Stimulated activated CD4-positive, alpha-beta T cell treated with anti-CD3 and anti-CD28 coated beads, Interleukin-1b, Interleukin-23, amount 100 ng/mL, for 1 hour (primary cell): ENCODE measurements at places on chromosomes 6 and 20.

GRCh38 chr6:91786474-91787184, 1199.8 kb upstream of the MAP3K7 start:
- DNase-seq: no peak

DNA sequence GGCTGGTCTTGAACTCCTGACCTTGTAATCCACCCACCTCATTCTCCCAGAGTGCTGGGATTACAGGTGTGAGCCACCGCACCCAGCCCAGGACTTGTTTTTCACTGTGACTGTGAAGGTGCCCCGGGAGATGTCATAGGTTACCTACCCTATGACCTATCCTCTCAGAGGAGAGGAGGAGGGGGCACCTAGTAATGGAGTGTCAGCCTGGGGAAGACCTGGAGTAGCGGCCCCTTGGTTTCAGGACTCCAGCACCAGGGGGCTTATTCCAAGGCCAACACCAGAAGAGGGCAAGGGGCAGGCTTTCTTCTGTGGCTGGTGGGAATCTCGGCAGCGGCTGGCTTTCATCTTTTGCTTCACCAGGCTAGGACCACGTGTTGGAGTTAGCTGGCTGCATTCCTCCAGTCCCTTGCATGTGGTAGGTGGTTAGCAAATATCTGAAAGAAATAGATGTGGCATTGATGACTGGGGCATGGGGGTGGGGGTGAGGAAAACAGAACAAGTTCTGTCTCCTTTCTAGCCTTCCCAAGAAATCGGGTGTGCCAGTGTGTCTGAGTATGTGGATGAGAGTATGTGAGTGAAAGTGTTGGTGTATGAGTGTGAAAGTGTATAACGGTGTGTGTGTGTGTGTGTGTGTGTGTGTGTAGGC, 7.9 kb upstream of the ITPR3 start:
- DNase-seq: no peak

DNA sequence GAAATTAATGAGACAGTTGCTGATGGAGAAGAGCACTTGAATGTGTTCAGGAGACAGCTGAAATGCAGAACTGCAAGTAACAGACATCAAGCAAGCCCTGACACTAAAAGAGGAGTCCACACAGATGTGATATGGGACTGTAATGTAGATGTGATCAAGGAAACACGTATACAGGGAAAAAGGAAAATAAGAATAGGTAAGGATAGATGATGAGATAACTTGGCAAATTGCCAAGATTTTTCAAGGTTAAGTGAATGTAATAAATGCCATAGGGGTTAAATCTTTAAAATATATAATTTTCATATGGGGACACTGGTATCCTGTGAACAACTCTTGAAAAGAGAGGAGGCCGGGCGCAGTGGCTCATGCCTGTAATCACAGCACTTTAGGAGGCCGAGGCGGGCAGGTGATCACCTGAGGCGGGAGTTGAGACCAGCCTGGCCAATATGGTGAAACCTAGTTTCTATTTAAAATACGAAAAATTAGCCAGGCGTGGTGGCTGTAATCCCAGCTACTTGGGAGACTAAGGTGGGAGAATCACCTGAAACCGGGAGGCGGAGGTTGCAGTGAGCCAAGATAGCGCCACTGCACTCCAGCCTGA, 7.2 kb upstream of the SNX14 start:
- no peak for DNase-seq

GRCh38 chr6:115360602-115361325, 699.9 kb downstream of the FRK start:
- no peak for DNase-seq

DNA sequence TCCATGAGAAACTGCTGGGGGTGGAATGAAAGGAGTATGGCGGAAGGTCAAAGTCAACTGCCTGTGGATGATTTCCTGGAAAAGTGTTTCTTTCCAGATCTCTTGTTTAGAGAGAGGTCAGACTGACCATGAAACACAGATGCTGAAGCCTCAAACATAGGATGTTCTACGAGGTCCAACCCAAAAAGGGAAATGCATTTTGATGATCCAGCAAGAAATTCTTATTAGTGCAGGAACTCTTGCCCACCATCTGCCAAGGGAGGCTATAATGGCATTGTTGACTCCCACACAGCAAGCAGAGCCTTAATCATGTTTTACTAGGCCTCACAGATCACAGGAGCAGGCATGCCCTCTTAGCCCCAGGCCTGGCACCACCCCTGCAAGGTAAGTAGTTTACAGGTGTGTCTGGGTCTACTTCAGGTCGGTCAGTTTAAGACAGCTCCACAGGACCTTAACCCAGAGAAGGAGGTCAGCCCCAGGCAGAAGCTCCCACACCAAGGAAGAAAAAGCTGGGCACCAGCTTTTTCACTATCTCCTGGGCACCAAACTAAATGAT, 67.6 kb upstream of the CNKSR3 start:
- DNase-seq: no peak

- DNase-seq: no peak
These were observed 219.0 kb downstream of the THBS2 start for GRCh38 chr6:169034516-169035167.

GRCh38 chr20:63442100-63442493, 30.4 kb downstream of the KCNQ2 start:
- DNase-seq: peak; percentile 7

GRCh38 chr20:49990271-49990720, 7.5 kb downstream of the SNAI1 start:
- no peak for DNase-seq

- no peak for DNase-seq
These were observed 52.0 kb upstream of the POLR1H start for GRCh38 chr6:30009113-30009512.

DNA sequence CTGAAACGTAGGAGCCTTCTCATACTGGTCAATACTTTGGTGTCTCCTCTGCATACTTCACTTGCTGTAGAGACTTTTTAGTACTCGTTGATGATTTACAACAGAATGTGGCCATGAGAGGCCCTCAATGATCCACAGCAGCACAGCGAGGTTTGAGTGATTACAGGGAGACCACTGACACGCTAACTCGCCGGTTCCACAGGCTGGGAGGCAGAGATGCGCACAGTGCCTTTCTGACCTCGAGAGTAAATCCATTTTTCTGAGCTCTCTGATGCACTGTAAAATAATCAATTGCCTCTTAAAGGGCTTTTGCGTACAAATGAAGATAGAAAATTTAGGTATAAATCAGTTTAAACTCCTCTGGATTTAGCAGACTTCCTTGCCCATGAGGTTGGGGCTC, 56.2 kb upstream of the TBC1D7 start:
- DNase-seq: no peak

DNA sequence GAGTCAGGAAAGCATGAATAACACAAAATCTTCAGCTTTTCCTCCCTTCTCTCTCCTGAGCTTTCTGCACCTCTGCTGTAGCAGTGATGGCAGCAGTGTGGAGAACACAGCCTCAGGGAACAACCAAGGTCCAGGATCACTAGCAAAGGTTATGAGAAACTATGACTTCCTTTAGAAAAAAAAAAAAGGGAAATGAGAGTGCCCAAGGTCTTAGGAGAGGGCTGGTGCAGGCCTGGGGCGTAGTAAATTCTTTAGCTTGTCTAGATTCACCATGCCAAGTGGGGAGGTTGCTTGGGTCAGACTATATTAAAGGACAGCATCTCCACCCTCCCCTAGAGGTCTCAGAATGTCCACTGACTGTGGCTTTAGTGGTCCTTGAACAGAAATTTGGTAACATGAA, 40.4 kb upstream of the POLR1H start:
- DNase-seq: no peak

GRCh38 chr6:4250645-4251044, 115.3 kb upstream of the ECI2 start:
- DNase-seq: no peak

- DNase-seq: no peak
These were observed 493 bp downstream of the CRYBG1 start for GRCh38 chr6:106360989-106361430.

DNA sequence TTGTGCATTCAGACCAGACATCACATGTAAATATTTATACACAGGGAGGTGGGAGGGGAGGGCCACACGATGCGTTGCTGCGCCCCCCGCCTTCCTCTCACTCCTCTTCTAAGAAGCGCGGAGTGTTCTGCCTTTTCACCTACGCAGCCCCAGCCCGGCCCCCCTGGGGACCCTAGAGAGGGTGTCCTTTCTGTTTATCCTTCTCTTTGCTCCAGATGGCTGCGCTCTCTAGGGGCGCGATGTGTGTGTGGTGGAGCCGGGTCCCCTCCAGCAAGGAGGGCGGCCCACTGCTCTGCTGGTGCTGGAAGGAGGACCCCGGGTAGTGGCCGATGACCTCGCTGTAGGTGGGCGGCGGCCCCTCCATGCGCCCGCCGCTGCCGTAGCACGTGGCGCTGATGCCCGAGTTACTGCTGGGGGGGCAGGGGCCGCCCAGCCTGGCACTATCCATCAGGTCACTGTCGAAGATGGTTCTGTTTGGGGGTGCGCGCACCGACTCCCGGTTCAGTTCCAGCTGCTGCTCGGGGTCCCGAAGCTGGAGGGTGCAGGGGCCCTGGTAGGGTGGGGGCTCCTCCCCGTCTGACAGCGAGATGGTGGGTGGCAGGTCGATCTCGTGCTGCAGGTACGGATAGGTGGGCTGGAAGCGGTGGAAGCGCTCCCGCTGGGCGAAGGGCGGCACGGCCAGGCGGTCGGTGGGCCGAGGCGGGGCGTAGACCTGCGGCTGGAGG, 31.8 kb upstream of the ZBP1 start:
- no peak for DNase-seq

DNA sequence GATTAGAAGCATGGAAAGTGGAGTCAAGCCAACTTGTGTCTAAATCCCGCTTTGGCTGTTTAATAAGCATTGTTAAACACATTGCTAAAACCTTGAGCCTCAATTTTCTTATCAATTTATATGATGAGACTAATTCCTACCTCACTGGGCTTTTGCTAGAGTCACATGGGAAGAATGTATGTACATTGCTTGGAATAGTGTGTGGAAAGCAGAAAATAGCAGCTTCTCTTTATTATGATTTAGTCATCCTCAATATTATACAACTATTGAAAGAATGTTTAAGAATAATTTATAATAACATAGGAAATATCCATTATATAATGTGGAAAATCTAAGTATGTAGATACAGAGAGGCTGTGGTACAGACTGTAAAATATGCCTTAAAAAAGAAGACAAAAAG, 313.0 kb upstream of the CDYL start:
- no peak for DNase-seq

DNA sequence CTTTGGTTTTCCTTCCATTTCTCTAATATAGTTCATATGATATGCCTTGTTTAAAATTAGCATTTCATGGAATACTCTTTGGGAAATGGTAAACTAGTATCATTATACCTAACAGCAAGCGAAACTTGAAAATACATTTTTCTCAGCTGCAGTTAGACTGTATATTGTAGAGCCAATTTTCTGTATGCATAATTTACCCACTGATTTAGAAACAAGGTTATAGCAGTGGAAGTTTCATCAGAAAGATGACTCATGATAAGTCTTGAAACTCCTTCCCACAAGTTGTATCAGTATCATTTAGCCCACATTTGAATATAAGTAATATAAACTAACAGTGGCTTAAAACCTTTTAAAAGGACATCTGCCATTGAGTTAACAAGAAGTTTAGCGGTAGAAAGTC, 164.8 kb upstream of the BMP5 start:
- no peak for DNase-seq

GRCh38 chr6:33414592-33415271, 3.2 kb downstream of the CUTA start:
- DNase-seq: no peak

DNA sequence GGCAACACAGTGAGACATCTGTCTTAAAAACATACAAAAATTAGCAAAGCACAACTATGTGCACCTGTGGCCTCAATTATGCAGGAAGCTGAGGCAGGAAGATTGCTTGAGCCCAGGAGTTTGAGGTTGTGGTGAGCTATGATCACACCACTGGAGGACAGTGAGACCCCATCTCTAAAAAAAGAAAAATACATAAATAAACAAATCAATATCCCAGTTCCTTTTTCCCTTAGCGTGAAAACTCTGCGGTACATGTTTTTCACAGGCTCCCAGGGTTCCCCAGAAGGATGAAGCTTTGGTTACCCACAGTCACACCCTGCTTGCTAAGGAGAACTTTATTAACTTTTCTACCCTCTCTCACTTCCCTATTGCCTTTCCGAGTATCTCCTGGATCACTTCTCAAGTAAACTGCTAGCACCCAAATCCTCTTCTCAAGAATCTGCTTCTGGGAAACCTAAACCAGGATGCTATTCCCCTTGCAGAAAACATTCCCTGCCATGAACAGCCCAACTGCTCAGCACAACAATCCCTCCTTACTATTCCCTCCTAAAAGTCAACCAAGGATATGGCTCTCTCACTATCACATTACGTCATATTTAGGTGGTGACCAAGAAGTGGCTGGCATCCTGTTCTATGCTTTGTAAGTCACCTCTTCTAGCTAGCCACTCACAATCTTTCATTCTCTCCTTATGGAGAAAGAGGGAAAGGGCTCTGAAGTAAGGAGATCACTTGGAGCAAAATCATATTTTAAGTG, 122.4 kb downstream of the IPCEF1 start:
- DNase-seq: no peak

GRCh38 chr6:36336208-36336710, 429 bp downstream of the BNIP5 start:
- no peak for DNase-seq

GRCh38 chr6:7101290-7101689, 6.5 kb upstream of the RREB1 start:
- no peak for DNase-seq

DNA sequence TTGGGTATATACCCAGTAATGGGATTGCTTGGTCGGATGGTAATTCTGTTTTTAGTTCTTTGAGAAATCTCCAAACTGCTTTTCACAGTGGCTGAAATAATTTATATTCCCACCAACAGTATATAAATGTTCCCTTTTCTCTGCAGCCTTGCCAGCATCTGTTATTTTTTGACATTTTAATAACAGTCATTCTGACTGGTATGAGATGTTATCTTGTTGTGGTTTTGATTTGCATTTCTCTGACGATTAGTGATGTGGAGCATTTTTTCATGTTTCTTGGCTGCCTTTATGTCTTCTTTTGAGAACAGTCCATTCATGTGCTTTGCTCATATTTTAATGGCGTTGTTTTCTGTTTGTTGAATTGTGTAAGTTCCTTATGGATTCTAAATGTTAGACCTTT, 641.6 kb downstream of the HACE1 start:
- no peak for DNase-seq

- no peak for DNase-seq
These were observed 4.3 kb downstream of the UST start for GRCh38 chr6:148750838-148751792.

GRCh38 chr20:41038878-41039404, 10.3 kb downstream of the TOP1 start:
- DNase-seq: no peak

DNA sequence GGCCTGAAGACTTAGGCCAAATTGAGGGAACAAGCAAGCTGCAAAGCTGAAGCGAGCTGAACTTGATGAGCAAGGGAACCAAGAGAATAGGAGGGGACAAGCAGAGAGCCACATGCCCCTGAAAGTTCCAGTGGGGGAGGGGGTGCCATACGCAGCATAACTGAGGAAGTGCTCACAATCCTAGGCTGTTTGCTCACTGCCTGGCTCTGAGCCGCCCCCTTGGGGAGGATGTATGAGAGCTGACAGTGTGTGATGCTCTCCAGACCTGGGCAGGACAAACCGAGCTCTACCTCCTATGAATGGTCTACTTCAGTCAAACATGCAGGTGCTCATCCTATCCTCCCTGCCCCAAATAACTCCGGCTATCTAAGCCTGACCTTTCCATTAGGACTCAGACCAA, 52.1 kb downstream of the FAXC start:
- no peak for DNase-seq

GRCh38 chr6:5506597-5506996, 245.3 kb downstream of the FARS2 start:
- DNase-seq: no peak
